ENCODE measurements at places on chromosomes 2 and 18.

- DNase-seq, result no peak
Observed at GRCh38 chr2:239967553-239968036, 57.5 kb downstream of the NDUFA10 start.

- no peak for DNase-seq
Observed at GRCh38 chr2:231117922-231118613, 6.8 kb downstream of the HTR2B start.

- no peak for DNase-seq
Observed at GRCh38 chr18:46439037-46439436, 218.0 kb downstream of the LOXHD1 start.

- DNase-seq, result no peak
Observed at GRCh38 chr2:222912776-222913175, 51.9 kb downstream of the ACSL3 start.

GRCh38 chr2:27263287-27264252, 723 bp upstream of the SLC30A3 start:
- DNase-seq, result no peak

DNA sequence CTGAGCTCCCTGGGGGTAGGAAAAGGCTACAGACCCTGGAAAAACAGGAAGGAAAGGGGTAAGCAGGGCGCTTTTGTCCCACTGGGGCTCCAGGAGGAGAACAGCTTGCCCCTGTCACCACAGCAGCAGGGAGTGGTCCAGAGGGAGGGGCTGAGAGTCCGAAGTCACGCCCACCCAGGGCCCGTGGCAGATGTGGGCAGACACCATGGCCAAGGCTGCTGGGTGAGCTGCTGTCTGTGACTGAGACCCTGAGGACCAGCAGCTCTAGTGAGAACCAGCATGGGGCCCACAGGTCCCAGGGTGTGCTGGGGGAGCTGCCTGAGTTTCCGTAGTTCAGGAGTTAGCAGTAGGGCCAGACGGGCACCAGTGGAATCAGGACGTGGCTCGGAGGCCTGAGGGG, 162.0 kb downstream of the SPP2 start:
- DNase-seq, result no peak

- no peak for DNase-seq
Observed at GRCh38 chr18:8260827-8261226, 348.4 kb upstream of the RAB12 start.

GRCh38 chr2:131674174-131674507, 146.5 kb downstream of the CCDC74A start:
- no peak for DNase-seq

GRCh38 chr2:204010628-204011560, 74.3 kb downstream of the ICOS start:
- no peak for DNase-seq

DNA sequence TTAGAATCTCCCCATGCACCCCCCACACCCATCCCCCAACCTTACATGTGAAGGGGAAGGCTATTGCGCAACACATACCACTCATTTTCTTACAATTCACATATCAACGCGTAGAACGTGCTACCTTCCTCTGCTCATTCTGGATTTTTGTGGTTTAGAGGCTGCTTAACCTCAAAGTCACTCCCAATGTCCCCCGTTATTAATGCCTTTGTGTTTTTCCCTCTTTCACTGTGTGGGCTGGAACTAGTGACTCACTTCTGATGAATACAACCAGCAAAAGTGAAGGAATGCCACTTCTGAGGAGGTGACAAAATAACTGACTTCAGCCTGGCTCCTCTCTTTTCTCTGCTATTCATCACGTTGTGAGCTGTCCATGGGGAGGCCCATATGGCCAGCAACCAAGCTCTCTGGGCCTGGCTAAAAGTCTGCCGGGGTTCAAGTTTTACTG, 342.5 kb upstream of the NXPH2 start:
- no peak for DNase-seq

DNA sequence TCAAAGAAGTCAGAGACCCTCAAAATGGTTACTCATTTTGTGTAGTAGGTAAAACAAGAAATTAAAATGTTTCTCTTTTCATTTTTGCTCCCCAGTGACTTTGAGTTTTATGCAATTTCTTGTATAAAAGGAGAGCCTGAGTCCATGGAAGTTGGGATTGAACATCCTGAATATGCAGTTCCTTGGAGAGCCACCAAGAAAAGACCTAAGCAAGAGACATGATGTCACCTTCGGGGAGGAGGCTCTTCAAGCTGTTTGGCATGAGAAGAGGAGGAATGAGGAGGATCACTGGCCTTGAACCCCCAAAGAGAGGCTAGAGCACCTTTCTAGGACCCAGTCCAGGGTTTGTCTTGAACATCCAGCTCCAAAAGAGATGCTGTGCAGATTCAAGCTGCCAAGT, 83.5 kb upstream of the STPG4 start:
- DNase-seq, result no peak

- no peak for DNase-seq
Observed at GRCh38 chr18:31998880-31999412, 19.7 kb upstream of the RNF125 start.

- no peak for DNase-seq
Observed at GRCh38 chr18:11163665-11164064, 14.3 kb upstream of the PIEZO2 start.

GRCh38 chr2:212213191-212213590, 325.4 kb downstream of the ERBB4 start:
- DNase-seq, result no peak

- DNase-seq, result no peak
Observed at GRCh38 chr2:15685143-15685542, 93.5 kb downstream of the DDX1 start.

- no peak for DNase-seq
Observed at GRCh38 chr2:241511091-241511741, 2.8 kb upstream of the STK25 start.

GRCh38 chr2:178333851-178334250, 117.1 kb downstream of the PRKRA start:
- DNase-seq, result no peak

GRCh38 chr2:159003555-159003954, 35.1 kb downstream of the TANC1 start:
- no peak for DNase-seq

- DNase-seq, result no peak
Observed at GRCh38 chr2:2557475-2557874, 226.4 kb upstream of the MYT1L start.

DNA sequence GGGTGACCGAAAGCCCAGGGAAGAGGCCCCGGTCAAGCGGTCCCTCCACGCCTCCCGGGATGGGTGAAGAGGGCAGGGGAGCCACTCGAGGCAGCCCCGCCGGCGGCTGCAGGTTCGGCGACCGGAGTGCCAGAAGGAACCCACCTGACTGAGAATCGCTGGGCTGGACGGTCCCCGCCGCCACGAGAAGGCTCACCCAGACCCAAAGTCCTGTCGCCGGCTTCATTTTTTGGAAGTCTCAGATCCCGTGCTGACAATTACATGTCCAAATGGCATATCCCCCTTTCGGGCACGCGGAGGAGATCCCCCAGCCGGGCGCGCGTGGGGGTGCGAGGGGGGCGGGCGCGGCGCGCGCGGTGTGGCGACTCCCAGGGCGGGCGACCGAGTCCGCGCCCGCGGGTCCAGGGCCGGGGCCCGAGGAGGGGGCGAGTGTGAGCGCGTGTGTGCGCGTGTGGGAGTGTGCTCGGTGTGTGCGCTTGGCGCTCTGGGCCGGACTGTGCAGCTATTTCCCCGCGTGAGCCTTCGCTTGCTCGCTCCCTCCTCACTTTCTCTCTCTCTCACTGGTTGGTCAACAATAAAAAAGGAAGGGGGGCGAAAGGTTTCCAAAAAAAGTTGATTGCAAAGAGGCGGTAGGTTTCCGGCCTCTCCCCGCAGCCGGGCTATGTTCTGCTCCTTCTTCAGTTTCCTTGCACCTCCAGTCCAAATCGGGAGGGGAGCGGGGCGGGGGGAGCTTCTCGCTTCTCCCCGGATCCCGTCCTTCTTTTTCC, at the start of gene ERBB4:
ERBB4 (minus strand) TSS at position 498 of the 767 bp plus-strand sequence; CDS start at position 226, 272 bp downstream.
- DNase-seq, result peak; percentile 19

GRCh38 chr2:233439191-233439590, 84.9 kb downstream of the DGKD start:
- DNase-seq, result peak; percentile 57

DNA sequence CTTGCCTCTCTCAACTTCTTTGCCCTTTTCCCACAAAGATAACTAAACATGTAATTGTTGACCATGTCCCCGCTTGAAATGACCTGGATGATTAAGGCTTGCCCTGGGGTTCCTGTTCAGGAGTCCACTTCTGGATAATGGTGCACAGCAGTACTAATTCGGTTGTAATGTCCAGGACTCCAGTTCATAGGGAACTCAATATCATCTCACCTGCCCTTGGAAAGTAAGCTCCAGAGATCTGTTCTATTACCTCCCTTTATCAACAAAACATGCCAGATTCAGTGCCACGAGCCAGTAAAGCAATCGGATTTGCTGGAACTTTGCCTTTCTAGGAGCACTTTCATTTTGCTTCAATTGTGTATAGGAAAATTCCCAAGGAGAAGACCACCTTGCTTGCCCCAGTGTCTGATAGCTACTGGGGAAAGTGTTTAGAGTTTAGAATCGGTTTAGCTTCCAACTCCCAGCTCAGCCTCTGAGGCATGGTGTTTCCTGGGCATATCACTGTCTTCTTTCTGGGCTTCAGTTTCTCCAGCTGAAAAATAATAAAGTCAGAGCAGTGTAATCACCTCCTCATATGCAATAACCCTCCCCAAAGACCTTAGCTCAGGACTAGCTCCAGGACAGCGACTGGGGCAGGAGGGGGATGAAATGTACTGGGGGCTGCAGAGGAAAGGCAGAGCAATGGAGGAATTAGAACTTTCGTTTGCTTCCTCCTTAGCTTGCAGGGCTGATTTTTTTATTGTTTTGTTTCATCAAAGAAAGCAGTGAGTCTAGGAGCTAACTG, 162.6 kb upstream of the CYRIA start:
- DNase-seq, result no peak

- no peak for DNase-seq
Observed at GRCh38 chr2:159807183-159808031, 9.4 kb upstream of the CD302 start.

DNA sequence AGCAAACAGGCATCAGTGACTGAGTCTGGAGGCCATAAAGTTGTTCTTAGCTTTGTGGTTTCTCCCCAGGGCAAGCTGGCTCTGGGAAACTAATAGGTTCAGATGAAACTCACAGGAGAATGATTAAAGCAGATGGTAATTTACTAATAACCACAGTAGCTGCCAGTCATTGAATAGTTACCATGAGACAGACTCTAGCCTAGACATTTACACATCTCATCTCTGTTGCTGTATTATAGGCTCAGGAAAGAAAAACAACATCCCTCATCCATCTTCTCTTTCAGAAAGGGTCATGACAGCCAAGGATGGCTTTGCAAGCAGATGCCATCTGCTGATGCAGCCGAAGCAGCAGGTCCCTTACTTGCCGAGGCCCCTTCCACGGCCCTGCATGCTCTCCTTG, 314.0 kb upstream of the ID2 start:
- DNase-seq, result no peak

GRCh38 chr2:223597076-223597475, 5.1 kb downstream of the SCG2 start:
- no peak for DNase-seq

DNA sequence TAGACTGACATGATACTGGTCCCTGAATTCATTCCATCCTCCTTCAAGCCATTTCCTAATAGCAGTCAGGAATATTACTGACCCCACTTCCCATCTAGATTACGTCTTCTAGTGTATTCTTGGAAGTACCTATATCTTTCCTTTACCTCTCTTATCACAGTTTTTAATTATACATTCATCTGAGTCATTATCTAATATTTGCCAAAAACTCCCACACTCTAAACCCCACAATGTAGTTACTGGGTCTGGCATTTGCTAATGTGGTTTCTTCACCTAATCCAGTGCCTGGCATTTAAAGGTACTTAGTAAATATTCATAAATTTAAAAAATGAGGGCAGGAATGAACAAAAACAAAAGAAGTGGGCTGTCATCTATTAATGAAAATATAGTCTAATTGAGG, 441.8 kb upstream of the SETBP1 start:
- no peak for DNase-seq

GRCh38 chr2:48423376-48423775, 106.6 kb upstream of the STON1 start:
- DNase-seq, result no peak

DNA sequence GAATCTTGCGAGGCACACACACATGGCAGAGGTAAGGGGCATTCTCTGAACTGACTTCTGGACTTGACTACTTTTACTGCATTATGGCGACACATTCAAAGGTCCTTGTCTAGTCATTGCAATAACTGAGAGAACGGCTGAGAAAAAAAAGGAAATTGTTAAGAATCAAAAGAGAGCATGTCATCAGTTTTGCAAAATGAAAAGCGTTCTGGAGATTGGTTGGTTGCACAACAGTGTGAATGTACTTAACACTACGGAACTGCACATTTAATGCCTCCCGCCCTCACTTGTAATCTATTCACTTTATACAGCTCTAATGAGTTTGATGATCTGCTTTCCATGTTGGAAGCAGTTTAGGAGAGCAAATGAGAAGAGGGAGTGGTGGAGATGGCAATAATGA, 68.5 kb upstream of the NFU1 start:
- DNase-seq, result no peak

GRCh38 chr2:102975996-102976975, 214.5 kb downstream of the TMEM182 start:
- peak; percentile 90 for DNase-seq

- DNase-seq, result no peak
Observed at GRCh38 chr2:20173064-20173463, 51.9 kb downstream of the SDC1 start.

GRCh38 chr2:234438305-234438977, 58.4 kb downstream of the ARL4C start:
- no peak for DNase-seq

DNA sequence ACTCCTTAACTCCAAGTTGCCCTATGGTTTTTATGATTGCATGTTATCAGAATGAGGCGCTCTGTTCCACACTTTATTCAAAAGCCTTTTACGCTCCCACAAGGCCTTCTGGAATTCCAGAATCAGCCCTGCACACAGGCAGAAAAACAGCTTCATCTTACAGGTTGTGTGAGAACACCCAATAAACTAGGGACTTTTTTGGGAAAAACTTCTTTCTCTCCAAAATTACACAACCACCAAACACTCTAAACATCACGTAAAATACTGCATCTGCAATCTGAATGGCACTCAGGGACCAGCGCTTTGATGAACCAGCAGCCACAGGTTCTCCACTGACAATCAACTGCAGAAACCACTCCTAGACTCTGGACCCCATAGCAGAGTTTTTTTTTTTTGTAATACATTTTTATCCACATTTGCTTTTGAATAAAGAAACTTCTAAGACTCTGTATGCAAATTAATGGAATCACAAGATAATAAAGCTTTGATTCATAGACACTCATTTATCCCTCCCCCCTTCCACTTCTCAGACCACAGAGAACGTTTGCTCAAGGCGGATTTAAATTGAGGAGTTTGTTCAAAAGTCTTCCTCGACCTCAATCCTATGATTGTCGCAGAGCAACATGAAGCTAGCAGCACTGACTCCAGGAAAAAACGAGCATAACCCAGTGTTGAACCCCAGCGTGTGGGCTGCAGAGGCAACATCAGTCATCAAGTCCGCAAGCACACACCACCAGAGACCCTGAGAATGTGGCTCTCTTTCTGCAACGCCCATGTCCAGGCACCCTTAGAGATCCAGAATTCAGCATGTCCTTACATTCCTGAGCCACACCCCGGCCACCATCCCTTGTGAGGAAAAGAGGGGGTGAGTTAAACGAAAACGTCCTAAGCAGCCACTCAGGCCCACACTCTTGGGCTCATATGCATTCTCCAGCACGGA, 116.5 kb downstream of the MBP start:
- DNase-seq, result no peak

GRCh38 chr2:100703739-100704138, 116.2 kb upstream of the NPAS2 start:
- no peak for DNase-seq

GRCh38 chr2:88170472-88170892, 336 bp downstream of the THNSL2 start:
- peak; percentile 38 for DNase-seq
